ENCODE measurements at places on chromosomes 3 and 15.

DNA sequence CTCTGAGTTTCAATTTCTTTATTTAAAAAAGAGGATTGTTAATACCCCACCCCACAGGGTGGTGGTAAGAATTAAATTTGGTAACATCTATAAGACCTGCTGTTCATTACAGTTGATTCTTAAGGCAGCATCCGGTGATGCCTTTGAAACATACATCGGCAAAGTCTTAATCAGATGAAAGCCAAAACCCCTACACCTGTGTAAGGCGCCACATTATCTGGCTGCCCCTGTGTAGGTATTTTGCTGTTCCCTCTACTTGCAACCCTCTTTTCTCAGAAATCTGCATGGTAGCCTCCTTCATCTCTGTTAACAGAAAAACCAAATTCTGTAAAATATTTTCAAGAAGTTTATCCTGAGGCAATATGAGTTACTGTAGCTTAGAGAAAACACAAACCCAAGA, 90.0 kb downstream of the ST6GAL1 start:
- DNase-seq: no peak

DNA sequence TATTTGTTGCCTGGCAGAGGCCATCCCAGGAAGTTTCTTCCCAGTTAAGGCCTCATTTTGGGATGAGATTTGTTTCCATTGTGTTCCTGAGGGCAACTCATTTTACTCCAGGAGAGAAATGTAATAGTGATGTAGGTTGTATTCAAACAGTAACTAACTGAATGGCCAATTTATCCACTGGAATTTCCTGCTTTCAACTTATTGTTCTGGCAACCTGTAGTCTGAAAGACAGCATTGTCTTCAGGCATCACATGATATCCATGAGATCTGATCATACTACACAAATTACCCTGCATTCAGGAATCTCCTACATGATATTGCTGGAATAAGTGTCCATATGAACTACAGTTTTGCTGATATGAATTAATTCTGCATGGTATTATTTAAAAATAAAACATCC, 79.5 kb upstream of the FGF7 start:
- DNase-seq: no peak

DNA sequence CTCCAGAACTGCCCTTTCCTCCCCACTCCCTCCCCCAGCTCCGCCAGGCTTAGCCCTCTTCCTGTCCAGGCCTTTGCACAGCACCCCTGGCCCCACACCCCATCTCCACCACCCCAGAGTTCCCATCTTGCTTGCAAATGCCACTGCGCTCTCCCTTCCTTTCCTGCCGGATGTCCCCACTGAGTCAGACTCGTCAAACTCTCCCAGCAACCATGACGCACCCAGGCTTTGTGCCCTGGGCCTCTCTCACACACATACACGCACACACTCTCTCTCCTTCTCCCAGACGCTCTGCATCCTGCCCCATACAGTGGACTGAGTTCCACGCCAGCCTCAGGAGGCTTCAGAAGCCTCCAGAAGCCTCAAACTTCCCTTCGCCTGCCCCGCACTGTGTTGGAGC, 2.8 kb upstream of the CCDC9B start:
- peak; percentile 92 for DNase-seq

DNA sequence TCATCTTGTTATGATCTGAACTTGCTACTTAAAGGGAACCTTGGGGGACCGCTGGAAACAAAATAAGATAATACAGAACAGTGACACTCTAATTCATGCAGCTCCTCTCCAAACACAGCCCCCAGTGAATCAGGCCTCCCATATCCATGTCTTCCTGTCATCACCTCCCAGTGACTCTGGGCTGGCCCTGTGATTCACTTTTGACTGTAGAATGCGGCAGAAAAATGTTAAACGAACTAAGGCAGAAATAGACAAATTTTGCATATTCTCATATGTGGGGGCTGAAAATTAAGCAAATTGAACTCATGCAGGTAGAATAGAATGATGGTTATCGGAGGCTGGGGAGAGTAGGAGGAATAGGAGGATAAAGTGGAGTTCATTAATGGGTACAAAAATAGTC, 20.2 kb upstream of the GADL1 start:
- DNase-seq: no peak

DNA sequence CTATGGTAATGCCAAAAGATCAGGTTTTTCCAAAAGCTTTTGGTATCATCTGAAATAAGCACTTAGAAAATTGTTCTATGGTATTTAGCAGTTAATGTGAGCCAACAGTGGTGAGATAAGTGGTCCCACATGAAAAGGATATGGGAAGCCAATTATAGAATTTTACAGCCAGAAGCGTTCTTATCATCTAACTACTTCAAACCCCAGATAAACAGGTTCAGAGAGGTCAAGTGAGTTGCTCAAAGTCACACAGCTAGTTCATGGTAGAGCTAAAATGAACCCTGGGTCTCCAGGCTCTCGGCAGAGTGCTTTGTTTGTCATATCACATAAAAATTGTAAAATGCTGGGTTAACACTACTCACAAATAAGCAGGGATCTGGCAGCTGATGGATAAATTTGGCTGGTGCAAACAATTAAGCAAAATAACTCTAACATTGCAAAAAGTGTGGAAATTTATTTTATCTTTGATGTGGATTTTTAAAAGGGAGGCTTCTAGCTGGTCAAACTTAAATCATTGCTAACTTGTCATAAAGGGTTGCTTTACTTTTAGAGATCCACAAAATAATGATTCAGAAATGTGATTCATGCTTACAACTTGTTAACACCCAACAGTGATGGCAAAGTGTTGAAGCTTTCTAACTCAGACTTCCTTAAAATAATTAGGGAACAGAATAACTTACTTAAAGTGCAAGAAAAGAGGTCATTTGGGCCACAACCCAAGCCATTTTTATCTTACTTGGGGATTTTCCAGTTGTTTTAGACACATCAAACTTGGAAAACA, 202.8 kb upstream of the TBC1D5 start:
- no peak for DNase-seq
